T47D (cell line): ENCODE measurements at places on chromosomes 12 and 14.

DNA sequence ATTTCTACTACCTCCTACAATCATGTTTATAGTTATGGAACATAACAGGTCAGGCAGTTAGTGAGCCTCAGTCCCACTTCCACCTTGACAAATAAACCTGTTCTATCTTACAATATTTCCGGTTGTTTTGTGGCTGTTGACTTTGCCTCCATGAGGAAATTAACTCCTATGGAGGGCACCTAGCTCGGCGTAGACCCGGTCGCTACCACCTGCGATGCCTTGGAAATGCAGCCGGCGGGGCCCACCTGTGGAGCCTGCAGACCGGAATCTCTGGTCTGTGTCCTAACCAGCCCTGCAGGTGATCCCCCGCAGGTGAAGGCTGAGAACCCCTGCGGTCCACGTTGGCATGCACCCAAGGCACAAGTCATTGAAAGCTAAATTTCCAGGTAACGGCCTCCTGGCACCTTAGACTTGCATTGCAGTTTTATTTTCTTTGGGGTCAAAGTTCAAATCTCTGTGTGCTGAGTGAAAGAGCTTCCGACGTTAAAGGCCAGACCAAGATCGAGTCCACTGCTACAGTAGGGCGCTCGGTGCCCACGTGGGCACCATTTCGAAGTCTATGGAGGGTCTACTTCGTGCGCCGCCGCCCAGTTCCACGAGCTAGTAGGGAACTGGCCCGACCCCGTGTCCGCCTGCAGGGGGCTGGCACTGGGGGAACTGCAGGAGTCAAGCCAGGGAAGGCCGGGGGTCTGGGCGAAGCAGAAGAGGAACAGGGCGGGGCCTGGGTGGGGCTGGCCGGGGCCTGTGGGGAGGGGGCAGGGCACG is 782 bp upstream of the PIWIL1 start:
- no peak for DNase-seq

GRCh38 chr14:30440961-30441360 is 118.0 kb upstream of the G2E3 start:
- DNase-seq = no peak

DNA sequence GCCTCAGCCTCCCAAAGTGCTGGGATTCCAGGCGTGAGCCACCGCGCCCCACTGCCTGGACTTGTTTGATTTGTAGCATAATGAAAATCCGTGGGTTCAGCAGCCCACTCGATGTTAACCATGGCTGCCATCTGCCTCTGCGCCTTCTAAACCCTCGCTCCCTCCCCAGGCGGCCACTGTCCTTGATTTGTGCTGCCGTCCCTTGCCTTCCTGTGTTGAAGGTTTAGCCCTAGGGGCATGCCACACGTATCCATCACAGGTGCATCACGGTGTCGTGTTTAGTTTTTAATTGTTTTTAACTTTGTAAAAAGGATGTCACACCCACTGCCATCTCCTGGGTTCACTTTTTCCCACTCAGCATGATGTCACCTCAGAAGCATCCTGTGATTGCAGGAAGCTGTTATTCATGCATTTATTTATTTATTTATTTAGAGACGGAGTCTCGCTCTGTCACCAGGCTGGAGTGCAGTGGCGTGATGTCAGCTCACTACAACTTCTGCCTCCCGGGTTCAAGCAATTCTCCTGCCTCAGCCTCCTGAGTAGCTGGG is 24.5 kb upstream of the ULK1 start:
- peak; percentile 79 for DNase-seq

DNA sequence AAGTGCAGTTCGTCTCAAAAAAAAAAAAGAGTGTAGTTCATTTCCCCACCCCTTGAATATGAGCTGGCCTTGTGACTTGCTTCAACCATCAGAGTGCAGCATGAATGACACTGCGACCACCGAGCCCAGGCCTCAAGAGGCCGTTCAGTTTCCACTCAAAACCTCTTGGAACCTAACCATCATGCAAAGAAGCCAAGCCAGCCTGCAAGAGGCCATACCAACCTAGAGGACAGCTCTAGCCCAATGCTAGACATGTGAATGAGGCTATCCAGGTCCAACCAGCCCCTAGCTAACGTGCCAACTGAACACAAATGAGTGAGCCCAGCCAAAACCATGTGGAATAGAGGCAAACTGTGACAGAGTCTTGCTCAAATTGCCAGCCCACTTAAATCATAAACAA is 29.7 kb downstream of the R3HDM2 start:
- DNase-seq = no peak

DNA sequence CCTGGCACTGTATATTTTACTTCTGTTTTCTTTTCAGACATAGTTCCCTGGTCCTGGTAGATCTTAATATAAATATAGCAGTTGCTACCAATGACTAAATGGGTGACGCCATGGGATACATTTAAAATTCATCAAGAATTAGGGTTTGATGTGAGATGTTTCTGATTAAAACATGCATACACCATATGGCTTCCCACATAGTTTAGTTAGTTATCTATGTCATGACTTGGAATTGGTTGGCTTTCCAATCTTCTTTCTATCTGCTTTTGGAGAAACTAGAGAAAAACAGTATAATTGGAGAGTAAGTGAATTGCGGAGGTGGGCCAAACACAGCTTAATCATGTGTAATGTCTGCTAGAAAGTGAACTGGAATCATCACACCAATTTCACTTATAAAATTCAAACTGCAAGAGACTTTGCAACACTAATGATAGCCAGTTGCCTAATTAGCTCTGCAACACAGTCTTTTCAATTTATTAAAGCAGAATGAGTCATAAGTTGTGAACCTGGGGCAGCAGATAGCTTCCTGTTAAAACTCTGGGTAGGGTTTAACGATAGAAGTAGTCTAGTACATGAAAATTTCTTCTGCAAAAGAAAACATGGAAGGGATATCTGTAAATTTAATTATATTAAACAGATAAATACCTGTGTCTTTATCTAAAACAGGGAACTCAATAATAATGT is 295.2 kb downstream of the SLC16A7 start:
- DNase-seq = no peak
